ENCODE measurements at places on chromosomes 6 and 20.
A peak's percentile ranks its signal among the peaks of the same experiment; 100 is the strongest.

DNA sequence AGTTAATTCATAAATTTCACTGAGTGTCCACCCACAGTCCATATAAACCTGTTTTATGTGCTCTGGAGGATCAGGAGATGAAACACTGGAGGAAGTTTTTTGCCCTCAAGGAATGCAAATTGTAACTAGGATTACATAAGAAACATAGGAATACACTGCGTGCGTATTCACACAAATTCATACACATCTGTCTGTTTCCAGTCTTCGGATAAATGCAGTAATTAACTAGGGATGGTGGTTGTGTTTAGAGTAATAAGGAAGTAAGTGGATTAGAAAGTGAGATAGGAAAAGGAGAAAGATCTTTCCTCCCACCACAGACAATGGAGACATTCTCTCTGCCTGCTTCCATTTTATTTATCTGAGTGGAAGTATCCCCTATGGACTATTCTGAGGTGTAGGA lies 35.7 kb upstream of the POPDC3 start:
- no peak for DNase-seq

GRCh38 chr6:110348961-110349690 lies 9.0 kb downstream of the METTL24 start:
- no peak for DNase-seq

GRCh38 chr6:53944543-53944942 lies 149.7 kb downstream of the LRRC1 start:
- DNase-seq, result no peak

- DNase-seq, result peak; percentile 37
These were observed 765.9 kb downstream of the BCKDHB start for GRCh38 chr6:80872199-80872950.

- no peak for DNase-seq
These were observed 93.9 kb downstream of the JAG1 start for GRCh38 chr20:10579942-10580341.

Measured in fibroblast of skin of left biceps (primary cell).